T follicular helper cell (primary cell): ENCODE measurements at places on chromosomes 3 and 15.

GRCh38 chr3:130117933-130118332 lies 36.3 kb downstream of the ALG1L2 start:
- no peak for DNase-seq

DNA sequence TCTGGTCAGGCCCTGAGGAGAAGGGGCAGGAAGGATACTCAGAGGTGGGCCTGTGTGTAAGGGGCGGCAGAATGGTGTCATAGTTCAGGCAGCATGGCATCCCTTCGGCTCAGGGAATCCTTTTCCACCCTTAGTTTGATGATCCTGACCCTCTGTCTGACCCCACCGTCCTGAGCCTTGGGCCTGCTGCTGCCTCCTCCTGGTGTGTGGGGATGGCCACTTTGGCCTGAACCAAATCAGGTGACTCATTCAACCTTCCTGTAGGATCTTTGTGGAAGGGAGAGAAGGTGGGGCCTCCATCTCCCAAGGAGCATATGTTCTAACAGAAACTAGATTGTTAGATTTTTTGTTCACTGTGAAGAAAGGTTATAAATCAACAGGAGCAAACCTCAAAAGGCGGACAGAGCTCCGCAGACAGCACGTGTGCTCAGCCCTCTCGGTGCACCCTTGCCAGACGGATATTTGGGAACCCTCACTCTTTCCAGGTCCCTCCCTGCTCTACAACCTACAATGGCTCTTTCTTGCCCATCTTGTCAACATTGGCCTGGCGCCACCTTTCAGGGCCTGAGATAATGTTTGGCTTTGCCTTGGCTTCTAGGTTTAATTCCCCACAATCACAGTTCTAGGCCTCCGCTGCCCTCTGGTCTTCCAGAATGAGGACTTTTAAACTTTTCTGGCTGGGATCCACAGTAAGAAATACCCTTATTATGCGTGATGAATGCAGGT lies 21.7 kb downstream of the THSD4 start:
- DNase-seq = no peak

DNA sequence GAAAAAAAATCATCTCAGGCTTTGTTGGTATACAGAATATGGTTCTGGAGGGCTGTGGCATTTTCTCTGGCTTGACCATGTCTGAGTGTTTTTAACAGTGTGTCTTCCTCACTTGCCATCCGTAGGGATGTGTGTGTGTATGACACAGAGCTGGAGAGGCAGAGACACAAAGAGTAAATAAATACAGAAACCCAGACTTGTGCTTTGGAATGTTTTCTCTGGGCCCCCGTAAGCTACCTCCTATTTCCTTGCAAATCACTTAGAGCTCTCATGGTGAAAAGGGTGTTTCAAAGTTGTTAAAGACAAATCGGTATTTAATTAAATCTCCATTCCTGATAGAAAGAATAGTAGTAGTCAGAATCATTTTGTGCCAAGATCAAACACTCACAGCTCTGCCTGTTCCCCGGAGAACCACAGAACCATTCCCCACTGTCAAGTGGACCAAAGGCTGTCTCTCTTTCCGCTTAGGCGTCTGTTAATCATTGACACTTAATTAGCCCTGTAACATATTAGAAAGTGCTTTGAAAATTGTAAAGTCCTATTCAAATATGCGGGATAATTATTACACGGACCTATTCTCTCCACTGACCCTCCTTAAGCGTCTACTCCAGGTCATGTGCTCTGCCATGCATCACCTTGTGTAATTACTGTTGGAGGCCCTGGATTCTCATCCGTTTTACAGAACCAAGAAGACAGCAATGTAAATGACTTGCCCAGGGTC lies 313.6 kb upstream of the TLE3 start:
- no peak for DNase-seq

- DNase-seq = no peak
These were observed 16.9 kb downstream of the TMEM43 start for GRCh38 chr3:14141602-14142341.

DNA sequence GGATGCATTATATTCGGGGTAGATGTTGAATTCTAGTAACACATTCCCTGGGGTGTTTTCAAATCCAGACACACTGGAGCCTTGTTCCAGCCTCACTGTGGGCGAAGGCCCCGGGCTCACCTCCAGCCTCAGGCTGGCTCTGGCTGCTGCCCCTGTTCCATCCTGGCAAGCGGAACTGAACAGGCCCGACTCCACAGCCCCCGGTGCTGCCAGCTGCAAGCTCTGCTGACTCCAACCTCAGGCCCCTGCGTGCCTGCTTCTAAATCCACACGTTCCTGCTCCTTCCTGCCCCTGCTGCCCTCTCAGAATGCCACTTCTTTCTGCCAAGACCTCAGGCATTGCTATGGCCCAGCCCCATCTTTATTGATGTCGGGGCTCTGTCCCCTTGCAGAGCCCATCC lies 90.6 kb downstream of the LIPC start:
- DNase-seq = no peak

DNA sequence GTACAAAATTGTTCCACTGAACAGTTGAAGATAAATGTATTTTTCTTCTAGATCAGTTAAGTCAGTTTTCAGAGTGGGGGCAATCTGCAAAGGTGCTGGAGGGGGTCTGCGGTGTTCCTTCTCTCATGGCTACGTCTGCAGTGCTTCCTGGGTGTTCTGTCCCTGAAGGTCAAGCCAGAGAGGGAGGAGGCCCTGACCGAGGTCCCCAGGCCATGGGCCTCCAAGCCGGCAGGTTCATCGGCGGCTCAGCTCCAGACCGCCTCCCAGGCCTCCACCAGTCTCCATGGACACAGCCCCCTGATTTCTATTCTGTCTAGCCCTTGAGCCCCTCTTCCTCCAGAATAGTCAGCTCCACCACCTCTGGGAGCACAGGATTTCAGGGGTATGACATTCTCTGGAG lies 28.5 kb upstream of the TSEN2 start:
- DNase-seq = no peak

GRCh38 chr15:73340502-73341192 lies 28.1 kb downstream of the HCN4 start:
- no peak for DNase-seq

DNA sequence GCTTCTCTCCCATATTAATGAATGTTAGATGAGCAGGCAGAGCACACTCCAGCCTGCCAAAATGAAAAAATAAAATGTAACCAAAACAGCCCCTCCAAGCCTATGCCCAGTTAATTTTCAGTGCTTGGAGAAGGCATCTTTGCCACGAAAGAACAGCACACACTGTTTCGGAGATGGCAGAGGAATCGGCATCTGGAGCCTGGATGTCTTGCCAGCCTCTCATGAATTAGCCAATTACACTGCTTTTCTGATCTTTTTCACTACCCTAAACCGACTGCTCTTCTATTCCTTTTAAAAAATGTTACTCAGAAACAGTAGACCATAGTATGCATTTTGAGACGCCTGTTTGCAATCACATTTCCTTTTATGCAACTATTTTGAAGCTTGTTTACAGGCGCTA lies 249.6 kb downstream of the TLE3 start:
- no peak for DNase-seq

DNA sequence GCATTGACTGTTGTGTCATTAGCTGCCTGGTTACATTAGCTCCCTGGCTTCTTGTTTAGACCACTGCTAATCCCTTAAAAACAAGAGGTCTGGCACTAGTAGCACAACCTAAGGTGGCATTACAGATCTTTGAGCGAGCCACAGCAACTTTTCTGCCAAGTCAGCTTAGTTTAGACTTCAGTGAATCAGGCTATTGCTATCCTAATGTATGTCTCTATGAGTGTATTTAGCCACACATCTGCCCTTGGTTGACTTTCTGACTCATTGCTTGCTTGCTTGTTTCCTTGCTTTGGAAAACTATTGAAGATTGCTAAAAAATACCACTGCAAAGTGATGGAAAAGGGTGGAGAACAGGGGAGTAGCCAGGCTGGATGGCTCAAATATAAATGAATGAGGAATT lies 50.2 kb downstream of the CHP1 start:
- no peak for DNase-seq

GRCh38 chr3:125239266-125239665 lies 26.7 kb upstream of the SLC12A8 start:
- DNase-seq = no peak

- no peak for DNase-seq
These were observed 65.1 kb upstream of the EPHA3 start for GRCh38 chr3:89042236-89042835.

DNA sequence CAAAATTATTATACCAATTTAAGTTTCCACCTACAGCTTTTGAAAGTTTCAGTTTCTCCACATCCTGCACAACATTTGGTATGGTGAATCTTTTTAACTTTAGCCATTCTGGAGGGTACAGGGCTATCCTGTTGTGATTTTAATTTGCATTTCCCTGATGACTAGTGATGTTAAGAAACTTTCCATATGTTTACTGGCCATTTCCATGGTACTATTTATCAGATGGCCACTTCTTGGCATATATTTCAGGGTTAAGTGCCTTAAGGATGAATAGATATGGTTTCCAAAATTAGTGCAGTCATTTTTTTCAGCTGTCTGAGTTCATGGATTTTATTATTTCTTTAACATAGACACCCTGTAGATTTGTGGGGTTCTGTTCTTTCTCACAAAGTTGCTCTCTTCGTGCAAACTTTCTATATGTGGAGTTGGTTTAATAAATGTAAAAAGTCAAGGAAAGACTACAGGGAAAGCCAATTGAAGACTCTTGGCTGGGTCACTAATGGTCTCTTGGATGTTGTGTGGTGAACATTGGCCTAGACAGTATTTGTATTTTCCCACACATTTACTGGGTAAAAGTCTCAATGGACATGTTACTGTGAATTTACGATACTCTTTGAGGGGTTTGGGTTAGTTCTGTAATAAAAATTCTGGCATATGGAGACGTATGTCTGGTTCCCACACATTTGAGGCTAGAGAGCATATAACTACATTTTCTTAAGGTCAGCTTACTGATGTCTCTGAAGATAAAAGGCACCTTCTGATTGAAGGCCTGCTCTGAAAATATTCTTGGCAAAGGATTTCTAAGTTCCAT lies 147.5 kb upstream of the PDZRN3 start:
- no peak for DNase-seq

- no peak for DNase-seq
These were observed 92.6 kb downstream of the XXYLT1 start for GRCh38 chr3:195178124-195178910.

DNA sequence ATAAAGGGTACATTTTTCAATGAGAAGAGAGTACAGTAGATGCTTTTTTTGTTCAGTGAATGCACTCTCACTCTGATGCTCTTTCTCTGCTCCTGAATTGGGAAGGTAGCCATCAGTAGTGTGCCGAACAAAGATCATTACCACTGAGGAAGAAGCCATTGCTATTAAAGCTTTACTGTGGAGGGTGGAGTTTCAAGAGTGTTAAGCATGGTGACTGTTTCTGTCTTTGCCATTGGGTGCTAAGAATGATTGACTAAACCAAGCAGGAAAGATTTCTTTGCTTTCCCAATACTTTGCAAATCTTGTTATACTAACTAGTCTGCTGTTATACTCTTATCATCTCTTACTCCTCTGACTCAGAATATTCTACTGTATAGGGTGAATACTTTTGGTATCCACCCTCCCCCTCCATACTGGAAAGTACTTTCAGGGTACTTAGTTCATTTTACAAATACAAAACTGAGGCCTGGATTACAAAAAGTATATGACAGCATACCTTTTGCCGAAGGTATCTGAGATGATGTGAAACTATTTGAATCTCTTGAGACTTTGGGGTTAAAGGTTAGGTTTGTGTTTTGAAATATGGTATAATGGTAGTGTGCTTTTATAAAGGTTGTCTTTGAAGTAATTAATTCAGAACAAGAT lies 1.7 kb downstream of the RAB11A start:
- DNase-seq = no peak

DNA sequence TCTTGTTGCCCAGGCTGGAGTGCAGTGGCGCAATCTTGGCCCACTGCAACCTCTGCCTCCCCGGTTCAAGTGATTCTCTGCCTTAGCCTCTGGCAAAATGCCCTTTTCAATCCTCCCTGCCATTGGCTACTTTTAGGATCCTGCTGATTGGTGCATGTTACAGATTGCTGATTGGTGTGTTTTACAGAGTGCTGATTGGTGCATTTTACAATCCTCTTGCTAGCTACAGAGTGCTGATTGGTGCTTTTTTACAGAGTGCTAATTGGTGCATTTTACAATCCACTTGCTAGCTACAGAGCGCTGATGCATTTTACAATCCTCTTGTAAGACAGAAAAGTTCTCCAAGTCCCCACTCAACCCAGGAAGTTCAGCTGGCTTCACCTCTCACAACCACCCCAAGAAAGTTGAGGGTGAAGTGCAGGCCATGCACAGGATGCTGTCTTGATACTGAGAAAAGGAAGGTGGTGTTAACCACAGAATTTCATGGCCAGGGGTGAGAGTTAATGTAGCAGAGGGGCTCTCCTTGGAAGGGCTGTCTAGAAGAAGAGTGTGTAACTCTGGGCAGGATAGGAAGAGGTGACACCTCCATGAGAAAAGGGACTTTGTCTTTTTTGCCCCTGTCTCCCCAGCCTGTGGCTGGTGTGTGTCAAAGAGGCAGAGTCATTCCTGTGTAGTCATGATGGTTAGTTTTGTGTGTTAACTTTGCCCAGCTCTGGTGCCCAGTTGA lies 145.9 kb downstream of the APBA2 start:
- DNase-seq = no peak

- no peak for DNase-seq
These were observed 1208.5 kb downstream of the NSUN3 start for GRCh38 chr3:95271395-95271794.

DNA sequence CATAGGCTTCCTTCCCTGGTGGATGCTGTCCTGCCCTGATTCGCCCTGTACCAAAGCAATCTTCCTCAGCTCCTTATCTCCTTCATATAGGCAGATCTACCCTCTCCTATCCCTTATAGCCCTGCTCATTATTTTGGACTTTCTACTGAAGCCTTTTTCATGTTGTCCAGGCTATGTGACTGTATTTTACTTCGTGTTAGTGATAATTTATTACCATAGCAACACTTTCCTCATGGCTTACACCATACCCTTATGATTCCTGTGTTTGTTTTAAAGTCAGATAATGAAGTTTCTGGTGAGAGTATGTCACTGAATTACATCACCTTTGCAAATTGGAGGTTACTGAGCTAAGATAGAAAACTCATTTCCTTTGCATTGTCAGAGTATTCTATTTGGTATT lies 352.6 kb downstream of the NLGN1 start:
- DNase-seq = no peak

- no peak for DNase-seq
These were observed 15.2 kb downstream of the C3orf22 start for GRCh38 chr3:126543457-126544061.

DNA sequence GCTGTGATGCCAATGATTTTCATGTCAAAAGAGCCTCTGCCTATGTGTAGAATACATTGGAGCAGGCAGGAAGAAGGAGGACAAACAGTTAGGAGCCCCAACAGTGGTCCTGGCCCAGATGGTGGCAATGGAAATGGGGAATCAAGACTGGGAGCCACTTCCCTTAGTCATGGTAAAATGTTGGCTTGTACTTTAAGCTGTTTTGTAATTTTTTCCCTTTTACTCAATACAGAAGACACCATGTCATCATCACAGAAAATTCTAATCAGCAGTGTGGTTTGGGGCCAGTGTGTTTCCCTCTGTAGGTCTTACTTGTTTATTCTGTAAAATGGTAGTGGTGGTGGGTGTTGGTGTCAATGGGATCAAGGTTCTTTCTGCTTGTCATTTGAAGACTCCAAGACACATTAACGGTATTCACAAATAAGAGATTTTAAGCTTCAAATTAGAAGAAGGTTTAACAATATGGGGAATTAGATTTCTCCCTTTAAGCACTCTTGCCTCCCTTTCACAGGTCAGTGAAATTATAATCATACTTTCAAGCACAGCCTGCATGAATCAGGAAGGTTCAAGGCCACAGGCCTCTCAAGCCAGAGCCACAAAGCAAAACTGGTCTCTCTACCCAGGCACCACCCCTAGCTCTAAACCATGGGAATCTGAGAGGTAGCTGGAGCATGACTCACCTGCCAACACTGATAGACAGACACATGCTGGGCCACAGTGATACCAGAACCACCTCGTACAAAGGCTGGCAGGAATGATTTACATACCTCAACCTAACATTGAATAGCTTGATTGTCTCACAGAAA lies 24.9 kb downstream of the SIAH2 start:
- no peak for DNase-seq
